ENCODE measurements at places on chromosomes 1 and 21. TPM values are rescaled to one million over a fixed set of nuclear protein-coding genes. Genes with fewer than 3 reads are reported as not detected.

GPR37L1 gene
- total RNA-seq = not detected

ST6GALNAC5 gene
- total RNA-seq = not detected

ZYG11A gene
- 1.3 TPM for total RNA-seq

- H3K36me3 ChIP-seq = no peaks in the 10 kb centered on the region
- H3K4me1 ChIP-seq = no peaks in the 10 kb centered on the region
- H3K27ac ChIP-seq = no peak overlapping the region
- H3K4me3 ChIP-seq = no peak overlapping the region
- DNase-seq = no peak
- no peaks in the 10 kb centered on the region for H3K27me3 ChIP-seq
Observed at GRCh38 chr1:203733009-203733863, 31.7 kb upstream of the LAX1 start.

DNA sequence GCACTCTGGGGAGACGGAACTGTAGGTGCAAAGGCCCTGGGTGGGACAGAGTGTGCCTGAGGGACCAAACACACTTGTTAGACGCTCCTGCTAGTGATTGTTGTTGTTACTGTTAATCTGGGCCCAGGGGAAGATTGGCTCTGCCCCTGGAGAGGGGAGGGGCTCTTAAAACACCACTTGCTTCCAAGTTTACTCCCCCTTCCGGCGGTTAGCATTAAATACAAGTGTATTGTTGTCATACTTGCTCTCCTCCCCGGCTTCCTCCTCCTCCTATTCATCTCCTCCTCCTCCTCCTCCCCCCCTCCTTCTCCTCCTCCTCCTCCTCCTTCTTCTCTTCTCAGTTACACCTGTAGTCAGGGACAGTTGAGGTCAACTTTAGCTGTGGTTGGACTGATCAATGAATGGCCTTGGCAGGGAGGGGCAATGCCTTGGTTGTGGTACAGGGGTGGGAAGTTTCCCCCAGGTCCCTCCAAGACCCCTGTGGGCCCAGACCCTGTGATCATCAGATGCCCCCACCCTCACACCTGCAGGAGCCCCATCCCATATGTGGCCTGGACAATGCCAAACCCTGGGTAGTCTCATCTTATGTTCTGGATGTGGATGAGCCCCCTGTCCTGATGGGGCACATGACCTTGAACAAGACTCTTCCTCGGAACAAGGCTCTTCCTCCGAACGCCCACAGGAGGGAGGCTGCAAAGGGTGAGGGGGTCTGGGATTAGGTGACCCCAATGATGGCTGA is 217.3 kb downstream of the PTPRU start:
- no peaks in the 10 kb centered on the region for H3K4me1 ChIP-seq
- H3K27ac ChIP-seq = no peak overlapping the region
- no peak overlapping the region for H3K4me3 ChIP-seq
- no peaks in the 10 kb centered on the region for H3K36me3 ChIP-seq
- peak; percentile 26 for DNase-seq
- H3K27me3 ChIP-seq = no peaks in the 10 kb centered on the region

DNA sequence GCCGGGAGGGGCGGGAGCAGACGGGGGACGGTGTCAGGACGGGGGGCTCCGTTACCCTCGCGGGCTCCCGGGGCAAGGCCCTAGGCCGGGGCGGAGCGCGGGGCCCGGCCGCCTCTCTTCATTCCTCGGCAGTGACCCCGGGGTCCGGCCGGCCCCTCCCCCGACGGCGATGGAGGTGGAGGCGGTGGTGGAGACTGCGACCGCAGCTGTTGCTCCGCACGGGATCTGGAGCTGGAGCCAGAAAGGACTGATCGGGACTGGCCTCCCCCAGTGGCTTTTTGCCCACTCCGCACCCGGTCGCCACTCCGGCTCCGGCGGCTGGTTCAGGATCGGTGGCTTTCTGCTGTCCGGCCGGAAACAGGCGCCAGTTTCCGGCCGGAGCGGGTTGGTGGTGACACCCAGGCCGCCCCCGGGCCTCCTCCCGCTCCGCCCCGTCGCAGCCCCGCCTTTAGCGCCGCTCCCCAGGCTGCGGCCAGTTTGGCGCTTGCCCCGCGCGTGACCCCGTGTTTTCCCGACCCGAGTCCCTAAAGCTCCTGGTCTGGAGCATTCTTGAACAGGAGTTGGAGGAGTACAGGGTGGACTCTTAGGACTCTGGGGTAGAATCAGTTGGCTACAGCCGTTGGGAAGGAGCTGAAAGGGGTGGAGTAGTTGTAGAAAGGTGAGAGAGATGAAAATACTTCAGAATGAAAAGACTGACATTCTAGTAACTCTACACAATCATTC is at the start of gene OTUD7B:
TSS of gene OTUD7B (minus strand) at position 334 of the 723 bp plus-strand sequence. CDS start 33,216 bp downstream, outside the sequence.
- peak; percentile 82 for DNase-seq
- no peaks in the 10 kb centered on the region for H3K27me3 ChIP-seq
- no peaks in the 10 kb centered on the region for H3K36me3 ChIP-seq
- peak within 1 kb of the TSS; percentile 74 for H3K27ac ChIP-seq

DNA sequence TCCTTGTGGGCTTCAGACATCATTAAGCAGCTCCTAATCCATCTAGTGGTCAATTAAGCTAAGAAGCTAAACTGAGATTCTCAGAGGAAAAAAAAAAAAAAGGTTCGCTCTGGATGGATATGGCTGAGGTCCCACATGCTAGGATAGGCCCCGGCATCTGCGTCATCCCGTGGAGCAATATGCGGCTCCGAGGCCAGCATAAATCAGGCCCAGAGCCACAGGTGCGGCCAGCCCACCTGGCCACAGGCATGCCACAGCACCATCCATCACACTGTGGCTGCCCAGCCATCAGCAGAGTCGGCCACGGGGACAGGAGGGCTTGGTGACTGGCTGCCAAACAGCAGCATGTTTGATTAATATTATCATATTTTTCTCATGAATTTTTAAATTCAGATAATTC is 106.9 kb upstream of the TIAM1 start:
- no peak for DNase-seq
- no peaks in the 10 kb centered on the region for H3K36me3 ChIP-seq
- no peak overlapping the region for H3K27ac ChIP-seq
- H3K4me3 ChIP-seq = no peak overlapping the region
- no peaks in the 10 kb centered on the region for H3K4me1 ChIP-seq

DNA sequence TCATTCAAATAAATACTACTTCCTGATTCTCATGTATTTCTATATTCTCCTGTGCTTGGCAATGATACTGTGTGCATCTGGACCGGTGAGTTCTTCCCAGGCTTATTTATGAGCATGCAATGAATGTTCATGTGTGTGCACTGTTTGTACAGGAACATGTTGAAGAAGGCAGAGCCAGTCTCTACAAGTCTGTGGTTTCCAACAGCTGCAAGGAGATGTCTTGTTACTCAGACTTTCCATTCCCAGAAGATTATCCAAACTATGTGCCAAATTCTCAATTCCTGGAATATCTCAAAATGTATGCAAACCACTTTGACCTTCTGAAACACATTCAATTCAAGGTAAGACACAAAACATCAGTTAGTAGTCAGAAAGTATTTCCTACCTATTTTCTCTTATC is 19.1 kb downstream of the FMO1 start:
- H3K27me3 ChIP-seq = no peaks in the 10 kb centered on the region
- no peak overlapping the region for H3K27ac ChIP-seq
- no peak overlapping the region for H3K4me3 ChIP-seq
- no peak for DNase-seq

- no peaks in the 10 kb centered on the region for H3K4me1 ChIP-seq
- H3K27me3 ChIP-seq = no peaks in the 10 kb centered on the region
- H3K4me3 ChIP-seq = no peak overlapping the region
- no peak for DNase-seq
- no peak overlapping the region for H3K27ac ChIP-seq
- no peaks in the 10 kb centered on the region for H3K36me3 ChIP-seq
Observed at GRCh38 chr1:231715816-231716722, 89.5 kb downstream of the DISC1 start.

DNA sequence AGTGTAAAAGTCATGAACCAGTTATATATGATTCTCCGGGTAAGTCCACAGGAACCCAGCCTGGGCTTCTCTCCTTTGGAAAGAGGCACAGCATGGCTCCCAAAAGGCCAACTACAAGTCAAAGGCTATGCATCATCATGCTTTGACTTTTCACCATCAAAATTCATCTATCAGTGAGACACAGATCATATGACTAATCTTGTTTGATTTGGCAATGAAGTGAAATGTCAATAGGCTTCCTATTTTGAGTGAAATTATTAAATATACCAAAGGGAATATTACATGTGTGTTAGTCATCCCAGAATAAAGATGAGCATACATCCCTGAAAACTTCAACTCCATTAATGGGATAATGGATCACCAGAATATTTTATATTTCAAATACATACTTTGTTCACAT is 83.5 kb upstream of the ADGRL2 start:
- no peaks in the 10 kb centered on the region for H3K36me3 ChIP-seq
- H3K27me3 ChIP-seq = no peaks in the 10 kb centered on the region
- H3K4me1 ChIP-seq = peaks cover 8% of the 10 kb centered on the region
- DNase-seq = peak; percentile 27

GRCh38 chr1:187621951-187622350 is 793.2 kb downstream of the PLA2G4A start:
- H3K4me3 ChIP-seq = no peak overlapping the region
- peak; percentile 10 for DNase-seq
- no peak overlapping the region for H3K27ac ChIP-seq
- H3K4me1 ChIP-seq = no peaks in the 10 kb centered on the region
- no peaks in the 10 kb centered on the region for H3K36me3 ChIP-seq

DNA sequence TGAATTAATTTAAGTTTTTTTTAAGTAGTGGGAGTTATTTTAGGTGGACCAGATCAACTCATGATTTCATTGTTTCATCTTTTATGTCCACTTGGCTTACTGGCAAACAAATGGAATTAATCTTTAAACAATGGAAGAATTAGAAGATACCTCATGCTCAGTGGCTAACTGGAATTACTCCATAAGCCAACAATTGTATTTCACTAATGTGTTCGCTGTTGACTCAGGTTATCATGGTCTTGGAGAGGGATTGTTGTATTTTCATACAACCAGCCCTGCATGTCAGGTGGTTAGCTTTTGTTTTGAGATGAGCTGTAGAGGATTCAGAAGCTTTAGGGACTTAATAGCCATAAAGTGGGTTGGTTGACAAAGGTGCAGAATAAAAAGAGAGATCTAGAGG is 57.2 kb upstream of the HMCN1 start:
- no peaks in the 10 kb centered on the region for H3K36me3 ChIP-seq
- H3K4me1 ChIP-seq = peaks cover 29% of the 10 kb centered on the region
- H3K27me3 ChIP-seq = no peaks in the 10 kb centered on the region
- H3K4me3 ChIP-seq = no peak overlapping the region
- H3K27ac ChIP-seq = no peak overlapping the region
- DNase-seq = no peak

DNA sequence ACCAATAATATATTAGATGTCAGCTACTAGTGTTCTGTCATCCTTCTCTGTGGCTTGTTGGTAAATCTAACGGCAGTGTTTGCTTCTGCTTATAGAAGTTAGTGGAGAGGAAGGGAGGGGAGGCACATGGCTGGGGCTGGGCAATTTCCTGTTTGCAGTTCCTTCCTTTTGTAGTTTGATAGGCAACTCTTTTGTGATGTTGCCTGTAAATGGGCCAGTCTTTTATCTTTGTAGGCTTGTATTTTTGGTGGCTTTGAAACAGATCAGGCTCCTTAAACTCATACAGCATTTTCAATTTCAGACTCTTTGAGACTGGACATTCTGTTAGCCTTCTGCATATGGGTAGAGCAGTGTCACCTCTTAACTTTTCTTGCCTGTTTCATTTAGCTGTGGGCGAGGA is 48.1 kb downstream of the CDC14A start:
- H3K27ac ChIP-seq = no peak overlapping the region
- DNase-seq = peak; percentile 72
- peaks cover 17% of the 10 kb centered on the region for H3K4me1 ChIP-seq

DNA sequence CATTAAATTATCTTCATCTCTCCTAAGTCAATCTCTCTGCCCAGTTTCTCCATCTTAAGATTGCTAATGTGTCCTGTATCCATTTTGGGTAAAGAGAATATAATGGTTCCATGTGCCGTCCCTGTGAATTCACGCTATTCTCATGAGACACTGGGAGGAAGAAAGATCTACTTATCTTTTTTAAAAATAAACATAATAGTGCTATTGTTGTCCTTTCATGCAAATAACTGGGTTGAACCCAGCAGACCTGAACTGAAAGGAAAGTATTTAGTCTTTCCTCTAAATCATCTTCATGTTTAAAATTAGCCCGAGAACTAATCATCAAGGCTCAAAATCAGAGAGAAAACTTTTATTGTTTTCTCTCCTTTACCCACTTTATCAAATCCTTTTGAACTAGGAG is 22.4 kb downstream of the SLAMF1 start:
- no peaks in the 10 kb centered on the region for H3K36me3 ChIP-seq
- no peak overlapping the region for H3K4me3 ChIP-seq
- H3K27me3 ChIP-seq = no peaks in the 10 kb centered on the region
- H3K27ac ChIP-seq = no peak overlapping the region
- DNase-seq = no peak
- H3K4me1 ChIP-seq = no peaks in the 10 kb centered on the region

- H3K27ac ChIP-seq = no peak overlapping the region
- no peak for DNase-seq
- no peak overlapping the region for H3K4me3 ChIP-seq
- H3K27me3 ChIP-seq = no peaks in the 10 kb centered on the region
- H3K36me3 ChIP-seq = no peaks in the 10 kb centered on the region
- no peaks in the 10 kb centered on the region for H3K4me1 ChIP-seq
Observed at GRCh38 chr1:11434501-11434900, 44.5 kb upstream of the DISP3 start.

DNA sequence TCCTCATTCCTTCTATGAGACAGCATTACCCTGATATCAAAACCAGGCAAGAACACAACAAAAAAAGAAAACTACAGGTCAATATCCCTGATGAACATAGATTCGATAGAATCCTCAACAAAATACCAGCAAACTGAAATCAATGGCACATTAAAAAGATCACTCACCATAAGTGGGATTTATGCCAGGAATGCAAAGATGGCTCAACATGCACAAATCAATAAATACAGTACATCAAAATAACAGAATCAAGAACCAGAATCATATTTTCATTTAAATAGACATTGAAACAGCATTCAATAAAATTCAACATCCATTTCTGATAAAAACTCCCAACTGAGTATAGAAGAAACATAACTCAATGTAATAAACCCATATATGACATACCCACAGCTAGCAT is 36.5 kb downstream of the FAF1 start:
- H3K4me3 ChIP-seq = no peak overlapping the region
- no peaks in the 10 kb centered on the region for H3K4me1 ChIP-seq
- H3K27ac ChIP-seq = no peak overlapping the region
- no peaks in the 10 kb centered on the region for H3K27me3 ChIP-seq
- DNase-seq = no peak

DNA sequence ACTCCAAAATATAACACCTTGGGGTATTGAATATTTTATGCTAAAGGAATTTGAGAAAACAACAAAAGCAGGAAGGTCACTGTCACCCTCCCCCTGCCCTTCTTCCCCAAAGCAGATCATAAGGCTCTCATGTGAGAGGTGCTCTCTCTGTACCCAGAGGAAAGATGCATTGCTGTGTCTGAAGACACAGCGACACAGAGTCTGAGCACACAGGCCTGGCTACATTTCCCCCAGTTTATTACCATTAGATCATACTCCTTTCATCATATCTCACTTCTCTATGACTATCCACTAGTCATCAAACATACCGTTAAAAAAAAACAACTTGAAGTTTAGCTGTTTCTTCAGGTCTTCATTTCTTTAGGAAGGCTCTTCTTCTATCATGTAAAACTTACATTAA is 127.1 kb downstream of the PPIAL4G start:
- no peak overlapping the region for H3K4me3 ChIP-seq
- DNase-seq = no peak
- no peaks in the 10 kb centered on the region for H3K36me3 ChIP-seq
- H3K27ac ChIP-seq = no peak overlapping the region
